SJSA1 (cell line): ENCODE measurements at places on chromosomes 2 and 18. TPM values are rescaled to one million over a fixed set of nuclear protein-coding genes. Genes with fewer than 3 reads are reported as not detected.

CNTNAP5 gene
- not detected in 2 replicates for total RNA-seq

DNA sequence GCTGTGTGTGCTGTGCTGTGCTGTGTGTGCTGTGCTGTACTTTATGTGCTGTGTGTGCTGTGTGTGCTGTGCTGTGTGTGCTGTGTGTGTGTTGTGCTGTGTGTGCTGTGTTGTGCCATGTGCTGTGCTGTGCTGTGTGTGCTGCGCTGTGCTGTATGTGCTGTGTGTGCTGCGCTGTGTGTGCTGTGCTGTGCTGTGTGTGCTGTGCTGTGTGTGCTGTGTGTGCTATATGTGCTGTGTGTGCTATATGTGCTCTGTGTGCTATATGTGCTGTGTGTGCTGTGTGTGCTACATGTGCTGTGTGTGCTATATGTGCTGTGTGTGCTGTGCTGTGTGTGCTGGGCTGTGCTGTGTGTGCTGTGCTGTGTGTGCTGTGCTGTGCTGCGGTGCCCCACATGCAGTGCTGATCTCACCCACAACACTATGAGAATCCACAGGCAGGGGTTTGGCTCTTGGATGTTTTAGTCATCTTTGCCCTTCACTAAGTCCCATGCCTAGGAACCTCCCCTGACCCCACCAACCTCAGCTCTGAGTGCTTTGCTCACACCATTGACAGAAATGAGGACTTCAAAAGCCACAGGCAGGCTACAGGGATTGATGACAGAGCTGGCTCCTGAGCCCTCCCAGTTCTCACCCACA lies 30.5 kb upstream of the MAL start:
- no peak overlapping the region for H3K27ac ChIP-seq
- H3K4me3 ChIP-seq = no peak overlapping the region
- no peaks in the 10 kb centered on the region for H3K4me1 ChIP-seq

- H3K36me3 ChIP-seq = no peaks in the 10 kb centered on the region
- no peak overlapping the region for H3K27ac ChIP-seq
- no peaks in the 10 kb centered on the region; the same call in 1 of the 2 replicates for H3K4me1 ChIP-seq
- no peaks in the 10 kb centered on the region; the same call in 1 of the 2 replicates for H3K27me3 ChIP-seq
Measured at GRCh38 chr2:127012215-127012614, 94.7 kb downstream of the BIN1 start.

- H3K4me1 ChIP-seq = peaks cover 32% of the 10 kb centered on the region
- DNase-seq = peak; percentile 58
- peak overlapping the region; percentile 33 for H3K27ac ChIP-seq
- no peaks in the 10 kb centered on the region for H3K36me3 ChIP-seq
- no peaks in the 10 kb centered on the region for H3K27me3 ChIP-seq
Measured at GRCh38 chr2:109266998-109267854, 138.2 kb downstream of the SH3RF3 start.

GRCh38 chr2:2701176-2701781 lies 370.2 kb upstream of the MYT1L start:
- no peak overlapping the region for H3K27ac ChIP-seq
- H3K27me3 ChIP-seq = no peaks in the 10 kb centered on the region
- H3K36me3 ChIP-seq = no peaks in the 10 kb centered on the region
